ENCODE measurements at places on chromosomes 5 and 9. TPM values are rescaled to one million over a fixed set of nuclear protein-coding genes. Genes with fewer than 3 reads are reported as not detected.

The TRIM36 gene
- total RNA-seq, result 0.36 TPM

The COL15A1 gene
- total RNA-seq, result 25.1 TPM

The SLCO4C1 gene
- total RNA-seq, result 0.09 TPM

The PRKAA1 gene
- total RNA-seq, result 154 TPM

The UGT3A2 gene
- total RNA-seq, result not detected

The NSG2 gene
- total RNA-seq, result not detected

The PCDHB9 gene
- total RNA-seq, result 0.41 TPM

The PCBD2 gene
- total RNA-seq, result 0.90 TPM

The PHYHD1 gene
- total RNA-seq, result 13.1 TPM

DNA sequence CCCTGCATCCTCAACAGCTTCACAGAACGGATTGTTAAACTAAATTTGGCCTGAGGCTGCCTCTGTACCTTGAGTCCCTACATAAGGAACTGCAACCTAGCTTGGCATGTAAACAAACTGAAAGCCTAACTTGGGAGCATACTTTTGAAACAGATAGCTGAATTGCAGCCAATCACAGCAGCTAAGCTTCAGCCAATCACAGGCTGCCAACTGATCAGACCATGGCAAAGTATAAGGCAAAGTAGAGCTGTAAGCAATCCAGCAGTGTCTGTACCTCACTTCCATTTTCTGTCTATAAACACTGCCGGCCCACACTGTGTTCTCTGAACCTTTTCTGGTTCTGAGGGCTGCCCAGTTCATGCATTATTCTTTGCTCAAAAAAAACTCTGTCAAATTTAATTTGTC, 8.9 kb upstream of the ZNF483 start:
- DNase-seq, result peak; percentile 16

- DNase-seq, result no peak
These were observed 37.5 kb upstream of the CER1 start for GRCh38 chr9:14760060-14760459.

GRCh38 chr9:9631284-9631683, 981.5 kb downstream of the PTPRD start:
- peak; percentile 0 for DNase-seq

DNA sequence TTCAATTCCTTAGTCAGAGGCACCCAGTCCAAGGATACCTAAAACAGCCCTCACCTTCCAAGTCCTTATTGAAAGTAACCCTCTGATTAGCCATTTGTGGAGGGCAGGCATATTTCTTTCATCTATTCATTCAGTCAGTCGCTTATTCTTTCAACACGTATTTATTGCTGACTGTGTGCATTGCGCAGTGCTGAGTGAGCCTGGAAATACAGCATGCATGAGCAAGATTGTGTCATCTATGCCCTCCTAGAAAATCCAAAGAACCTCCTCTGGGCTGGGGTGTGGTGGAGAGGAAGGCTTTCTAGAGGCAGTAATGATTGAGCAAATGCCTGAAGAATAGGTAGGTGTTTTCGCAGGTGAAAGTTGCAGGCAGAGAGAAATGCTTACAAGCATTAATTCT, 8.5 kb upstream of the FEM1C start:
- DNase-seq, result no peak

DNA sequence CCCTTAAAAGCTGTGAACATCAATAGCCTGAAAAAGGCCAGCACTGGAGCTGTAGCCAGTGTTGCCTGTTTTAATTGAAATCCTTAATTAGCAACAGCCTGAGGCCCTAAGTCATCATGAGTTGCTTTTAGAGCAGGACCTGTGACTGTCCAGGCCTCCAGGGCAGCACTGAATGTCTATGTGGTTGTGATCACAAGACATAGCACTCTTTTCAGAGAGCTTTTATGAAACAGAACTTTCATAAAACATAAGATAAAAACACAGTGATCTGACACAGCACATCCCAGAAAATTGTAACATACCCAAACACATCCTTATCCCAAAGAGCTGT, 85.5 kb upstream of the MYO10 start:
- no peak for DNase-seq

DNA sequence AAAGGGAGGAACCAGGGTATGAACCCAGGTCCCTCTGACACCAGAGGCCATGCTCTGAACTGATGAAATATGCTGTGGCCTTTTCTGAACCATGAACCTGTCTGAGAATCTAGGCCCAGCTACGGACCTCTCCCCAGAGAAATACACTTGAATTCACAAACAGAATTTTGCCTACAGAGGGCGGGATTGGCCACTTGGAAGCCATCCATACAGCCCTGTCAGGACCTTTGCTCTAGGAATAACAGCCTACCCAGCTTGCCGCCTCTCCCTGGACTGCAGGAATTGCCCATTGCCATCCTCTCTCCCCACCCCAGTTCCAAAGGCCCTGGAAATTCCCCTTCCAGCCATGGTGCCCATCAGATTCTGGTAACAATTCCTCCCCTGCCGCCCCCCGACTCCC, 26.6 kb downstream of the MORN5 start:
- no peak for DNase-seq

DNA sequence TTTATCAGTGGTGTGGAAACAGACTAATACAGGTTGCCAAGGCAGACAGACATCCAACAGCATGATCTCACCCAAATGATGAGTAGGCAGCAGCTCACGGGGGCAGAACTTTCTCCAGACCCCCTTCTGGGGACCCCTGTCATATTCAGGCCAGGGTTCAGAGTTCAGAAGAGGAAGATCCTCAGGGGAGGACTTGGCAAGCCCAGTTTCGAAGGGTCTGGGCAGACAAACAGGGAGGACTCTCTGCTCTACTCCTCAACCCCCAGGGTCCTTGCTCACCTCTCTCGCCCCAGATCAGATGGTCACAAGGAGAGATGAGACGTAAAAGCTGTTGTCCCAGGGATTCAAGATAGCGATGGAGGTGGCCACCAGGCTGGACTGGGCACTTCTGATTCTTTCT, 215.1 kb upstream of the MVB12B start:
- DNase-seq, result no peak

GRCh38 chr5:160352308-160352707, 18.1 kb downstream of the C1QTNF2 start:
- no peak for DNase-seq

- DNase-seq, result peak; percentile 95
These were observed 23.8 kb downstream of the SHC3 start for GRCh38 chr9:89154651-89155336.

- DNase-seq, result peak; percentile 69
These were observed at the start of gene ERAP2 for GRCh38 chr5:96876292-96876850. TSS of gene ERAP2 (plus strand) at chr5:96876500. CDS start at chr5:96879686, 3,186 bp downstream.

GRCh38 chr9:25939126-25939525, 260.9 kb upstream of the TUSC1 start:
- DNase-seq, result no peak

DNA sequence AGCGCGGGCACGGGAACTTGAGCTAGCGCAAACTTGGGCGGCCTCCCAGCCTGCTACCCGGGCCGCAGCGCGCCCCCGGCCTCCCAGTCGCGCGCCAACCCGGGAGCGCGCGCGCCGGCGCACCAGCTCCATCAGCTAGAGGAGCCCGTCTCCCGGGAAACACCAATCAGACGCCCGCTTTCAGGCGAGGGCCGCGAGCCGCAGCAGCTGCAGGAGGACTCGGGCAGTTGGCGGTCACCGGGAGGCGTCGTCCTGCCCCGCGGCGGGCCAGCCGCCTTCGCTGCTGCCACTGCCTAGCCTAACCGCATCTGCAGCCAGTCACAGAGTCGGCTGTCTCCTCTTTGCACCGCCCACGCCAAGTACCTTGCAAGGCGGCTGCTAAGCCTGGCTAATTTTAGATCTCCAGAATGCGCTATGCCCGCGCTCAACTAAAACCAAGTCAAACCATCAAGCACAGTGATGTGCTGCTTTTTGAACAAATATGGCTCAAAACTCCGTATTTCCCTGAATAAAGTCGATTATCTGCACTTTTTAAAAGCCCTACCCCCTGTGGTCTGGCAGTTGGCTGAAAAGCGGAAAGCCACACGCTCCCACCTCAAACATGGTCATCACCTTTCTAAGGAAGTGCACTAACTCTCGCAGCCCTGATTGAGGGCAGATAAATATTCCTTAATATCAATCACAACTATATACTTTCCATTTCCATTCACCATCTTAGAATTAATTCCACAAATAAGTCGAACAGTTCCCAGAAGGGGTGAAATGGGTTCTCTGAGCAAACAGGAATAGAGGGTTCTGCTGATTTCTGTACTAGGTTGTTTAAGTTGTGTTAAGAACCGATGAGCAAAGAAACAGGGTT, 221.8 kb downstream of the MEF2C start:
- peak; percentile 70 for DNase-seq

GRCh38 chr9:70924895-70925547, 196.4 kb downstream of the TRPM3 start:
- peak; percentile 96 for DNase-seq

DNA sequence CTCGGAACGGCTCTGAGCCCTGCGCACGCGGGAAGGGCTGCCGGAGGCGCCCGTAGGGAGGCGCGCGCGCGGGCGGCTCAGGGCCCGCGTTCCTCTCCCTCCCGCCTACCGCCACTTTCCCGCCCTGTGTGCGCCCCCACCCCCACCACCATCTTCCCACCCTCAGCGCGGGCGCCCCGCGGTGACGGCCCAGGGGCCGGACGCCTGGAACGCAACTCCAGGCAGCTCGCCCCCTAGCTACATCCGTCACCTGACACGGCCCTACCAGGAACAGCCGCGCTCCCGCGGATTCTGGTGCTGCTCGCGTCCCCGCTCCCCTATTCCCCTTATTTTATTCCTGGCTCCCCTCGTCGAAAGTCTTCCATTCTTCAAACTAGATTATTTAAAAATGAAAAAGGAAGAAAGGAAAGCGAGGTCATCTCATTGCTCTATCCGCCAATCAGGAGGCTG, at the start of gene CDKN2B-AS1:
CDKN2B-AS1 (plus strand) TSS at position 236 of the 450 bp plus-strand sequence.
- DNase-seq, result no peak

Measured in fibroblast of the aortic adventitia (primary cell).